ENCODE measurements at places on chromosomes 4 and X.
A peak's percentile ranks its signal among the peaks of the same experiment; 100 is the strongest.

DNA sequence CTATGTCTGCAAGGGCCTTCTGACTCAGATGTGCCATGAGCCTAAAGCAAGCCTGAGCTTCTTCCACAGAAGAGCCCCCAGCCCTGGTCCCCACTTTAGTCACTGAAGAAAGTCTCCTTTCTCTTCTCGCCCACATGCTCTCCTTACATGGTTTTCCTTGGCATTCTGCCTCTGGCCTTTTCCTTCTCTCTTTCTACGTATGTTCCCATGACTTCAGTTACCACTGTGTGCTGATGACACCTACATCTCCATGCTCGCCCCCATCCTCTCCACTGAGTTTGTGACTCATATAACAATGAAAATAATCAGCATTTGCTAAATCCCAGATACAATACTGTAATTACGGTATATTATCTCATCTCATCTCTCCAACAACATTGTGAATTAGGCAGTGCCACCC, 149.3 kb downstream of the AMMECR1 start:
- DNase-seq: no peak

- DNase-seq: no peak
These were observed 166.4 kb downstream of the PARM1 start for GRCh38 chr4:75099321-75099720.

DNA sequence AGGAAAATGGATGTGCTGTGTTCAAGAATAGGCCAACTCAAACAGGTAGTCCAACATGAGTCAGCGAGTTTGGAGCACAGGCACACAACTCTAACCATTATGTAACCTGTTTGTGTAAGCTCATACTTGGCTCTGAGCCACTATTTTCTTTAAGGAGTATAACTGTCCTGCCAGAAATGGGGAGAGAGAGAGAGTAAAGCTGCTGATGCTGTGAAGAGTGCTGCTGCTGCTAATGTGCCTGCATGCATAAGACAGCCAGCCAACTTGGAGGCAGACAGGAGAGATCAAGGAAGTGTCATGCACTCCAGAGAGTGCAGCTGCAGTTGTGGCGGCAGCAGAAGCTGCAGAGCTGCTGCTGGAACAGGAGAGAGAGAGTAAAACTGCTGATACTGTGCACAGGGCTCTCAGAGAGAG, 11.7 kb upstream of the STATH start:
- no peak for DNase-seq

DNA sequence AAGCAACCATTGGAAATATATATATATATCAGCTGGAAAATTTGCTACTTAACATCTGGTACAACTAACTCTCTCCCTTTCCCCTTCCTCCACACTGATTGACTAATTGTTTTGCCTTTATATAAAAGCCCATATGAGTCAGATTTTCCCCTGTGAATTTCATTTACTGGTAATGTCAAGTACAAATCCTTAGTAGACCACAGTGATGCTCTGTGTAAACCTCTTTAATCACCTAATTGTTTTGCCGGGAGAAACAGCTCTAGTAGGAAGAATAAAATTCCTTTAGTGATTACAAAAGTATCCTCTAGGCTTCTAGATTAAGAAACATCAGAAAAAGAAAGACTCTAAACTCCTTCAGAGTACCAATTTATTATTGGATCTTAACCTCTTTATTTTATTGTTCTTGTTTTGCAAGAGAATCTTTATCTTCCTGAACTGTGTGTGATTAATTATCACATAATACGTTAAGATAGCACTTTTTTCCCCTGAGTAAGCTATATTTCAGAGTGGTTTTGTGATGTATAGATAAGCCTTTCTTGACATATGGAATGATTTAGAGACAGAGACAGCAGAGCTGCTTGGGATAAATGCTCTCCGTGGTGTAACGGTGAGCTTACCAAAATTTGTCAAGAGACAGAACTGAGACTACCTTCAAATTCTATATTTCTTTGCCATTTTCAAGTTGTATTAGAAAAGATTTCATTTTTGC, 1606.4 kb upstream of the TENM3 start:
- no peak for DNase-seq

DNA sequence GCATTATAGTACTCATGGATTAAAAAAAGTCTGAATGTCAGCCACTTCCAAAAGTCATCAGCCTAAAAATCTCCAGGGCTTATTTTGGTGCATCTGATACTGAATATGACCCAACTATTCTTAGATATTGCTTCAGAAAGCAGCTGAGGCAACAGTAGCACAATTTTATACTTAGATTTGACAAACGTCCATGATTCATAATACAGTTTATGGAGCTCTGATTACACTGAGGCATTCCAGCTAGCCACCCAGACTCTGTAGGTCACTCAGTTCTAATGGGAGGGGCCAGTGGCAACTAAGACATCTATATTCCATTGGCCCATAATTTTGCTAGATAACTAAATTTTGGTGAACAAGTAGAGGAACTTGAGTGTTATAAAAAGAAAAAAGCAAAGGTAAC, 10.3 kb downstream of the SPATA4 start:
- no peak for DNase-seq

DNA sequence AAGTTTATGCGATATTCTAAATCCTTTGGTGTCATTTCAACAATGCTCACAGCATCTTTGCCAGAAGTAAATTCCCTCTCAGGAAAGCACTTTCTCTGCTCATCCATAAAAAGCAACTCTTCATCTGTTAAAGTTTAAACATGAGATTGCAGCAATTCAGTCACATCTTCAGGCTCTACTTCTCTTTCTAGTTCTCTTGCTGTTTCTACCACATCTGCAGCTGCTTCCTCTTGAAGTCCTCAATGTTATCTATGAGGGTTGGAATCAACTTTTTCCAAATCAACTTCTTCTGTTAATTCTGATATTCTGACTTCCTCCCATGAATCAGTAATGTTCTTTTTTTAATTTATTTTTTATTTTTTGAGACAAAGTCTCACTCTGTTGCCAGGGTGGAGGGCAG, 100.9 kb downstream of the LCORL start:
- DNase-seq: no peak

- no peak for DNase-seq
These were observed 162.1 kb downstream of the PCDH18 start for GRCh38 chr4:137370206-137370633.

DNA sequence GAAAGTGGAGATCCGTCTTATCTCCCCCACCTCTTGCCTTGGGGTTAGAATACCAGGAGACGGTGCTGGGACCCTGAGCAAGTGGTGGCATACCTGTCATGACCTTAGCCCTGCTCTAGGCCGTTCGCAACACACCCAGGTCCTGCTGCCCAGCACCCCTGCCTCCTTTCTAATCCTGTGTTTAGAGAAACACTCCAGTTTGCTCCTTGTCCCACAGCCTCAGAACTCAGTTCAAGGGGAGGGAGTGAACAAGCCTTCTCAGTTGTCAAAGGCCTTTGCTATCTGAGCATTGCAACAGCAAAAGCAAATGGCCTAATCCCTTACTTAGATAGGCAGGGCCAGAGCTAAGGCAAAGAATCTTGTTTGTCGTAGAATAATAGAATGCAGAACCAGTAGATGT, 67.9 kb downstream of the CHRNA9 start:
- no peak for DNase-seq

GRCh38 chr4:173489514-173489913, 40.5 kb downstream of the HAND2 start:
- no peak for DNase-seq

DNA sequence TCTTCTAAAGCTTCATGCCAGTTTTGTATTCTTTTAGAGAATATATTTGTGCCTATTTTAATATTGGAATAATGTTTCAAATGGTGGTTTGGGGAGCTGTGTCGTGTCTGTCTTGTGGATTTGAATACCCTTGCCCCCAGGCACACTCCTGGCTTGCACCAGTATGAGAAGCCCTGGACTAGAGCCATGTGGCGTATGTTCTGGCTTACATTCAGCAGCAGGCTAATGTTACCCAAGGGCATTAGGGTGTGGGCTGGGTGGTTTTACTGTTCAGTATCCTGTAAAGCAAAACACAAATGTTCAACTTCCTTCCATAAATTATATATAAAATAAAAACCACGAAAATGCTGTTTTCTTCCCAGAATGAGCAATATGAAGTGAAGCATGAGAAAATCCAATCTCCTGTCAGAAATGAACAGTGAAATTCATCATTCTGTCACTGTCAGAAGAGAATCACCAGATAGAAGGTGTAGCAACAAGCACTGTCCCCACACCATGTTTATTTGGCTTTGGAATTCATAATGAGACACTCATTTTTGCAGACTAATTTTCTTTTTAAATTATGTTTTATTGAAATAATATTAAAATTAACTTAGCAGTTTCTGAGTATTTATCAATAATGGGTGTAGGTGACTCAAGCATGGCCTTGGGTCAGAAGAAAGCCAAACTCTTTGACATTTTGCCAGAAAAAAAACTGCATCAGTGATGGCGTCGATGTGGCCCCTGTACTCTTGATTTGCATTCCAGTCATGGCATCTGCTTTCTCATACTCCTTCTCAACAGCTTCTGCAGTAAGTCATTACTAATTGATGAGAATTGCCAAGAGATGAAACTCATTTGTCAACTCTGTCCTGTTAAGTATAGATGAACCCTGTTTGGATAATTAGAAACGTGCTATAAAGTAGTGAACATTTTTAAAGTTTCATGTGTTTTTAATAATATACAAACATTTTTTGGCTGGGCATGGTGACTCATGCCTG, 43.8 kb downstream of the WWC2 start:
- no peak for DNase-seq

DNA sequence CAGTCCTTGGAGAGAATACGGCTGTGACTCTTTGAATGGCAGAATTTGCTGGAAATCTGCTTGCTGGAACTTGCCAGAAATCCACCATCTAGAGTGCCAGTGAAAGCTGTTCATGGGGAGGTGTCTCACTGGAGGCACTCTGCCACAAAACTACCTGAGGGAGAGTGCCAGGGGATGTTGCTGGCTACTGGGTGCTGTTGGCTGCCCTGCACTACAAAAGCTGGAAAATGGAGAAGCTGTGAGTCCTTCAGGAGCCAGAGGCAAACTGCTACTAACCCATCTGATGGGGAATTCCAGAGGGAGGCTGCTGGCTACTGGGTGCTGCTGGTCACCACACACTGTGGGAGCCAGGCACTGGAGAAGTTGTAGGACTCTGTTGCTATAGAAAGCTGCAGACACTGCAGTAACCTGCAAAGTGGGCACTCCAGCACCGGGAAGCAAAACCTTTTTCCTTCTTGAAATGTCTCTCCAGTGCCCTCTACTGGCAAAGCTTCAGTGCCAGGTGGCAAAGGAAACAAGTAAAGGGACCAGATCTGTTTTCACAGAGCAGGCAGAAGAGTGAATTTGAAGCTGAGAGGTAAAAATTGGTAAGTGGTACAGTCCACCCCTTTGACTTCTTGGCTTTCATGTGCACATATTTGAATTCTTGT, 47.8 kb upstream of the HSD17B10 start:
- peak; percentile 44 for DNase-seq

- DNase-seq: no peak
These were observed 1.3 kb upstream of the FAT1 start for GRCh38 chr4:186724864-186725468.

GRCh38 chr4:77190053-77190452, 33.0 kb downstream of the CCNG2 start:
- DNase-seq: no peak

GRCh38 chrX:13123247-13123856, 78.9 kb upstream of the FAM9C start:
- DNase-seq: no peak

GRCh38 chrX:132409780-132410556, 78.9 kb downstream of the MBNL3 start:
- no peak for DNase-seq

- DNase-seq: peak; percentile 43
These were observed 63.3 kb downstream of the AFAP1 start for GRCh38 chr4:7876201-7876875.

GRCh38 chr4:10115797-10116568, 616 bp downstream of the WDR1 start:
- peak; percentile 74 for DNase-seq

- DNase-seq: no peak
These were observed 259.5 kb downstream of the RCHY1 start for GRCh38 chr4:75254745-75255144.

DNA sequence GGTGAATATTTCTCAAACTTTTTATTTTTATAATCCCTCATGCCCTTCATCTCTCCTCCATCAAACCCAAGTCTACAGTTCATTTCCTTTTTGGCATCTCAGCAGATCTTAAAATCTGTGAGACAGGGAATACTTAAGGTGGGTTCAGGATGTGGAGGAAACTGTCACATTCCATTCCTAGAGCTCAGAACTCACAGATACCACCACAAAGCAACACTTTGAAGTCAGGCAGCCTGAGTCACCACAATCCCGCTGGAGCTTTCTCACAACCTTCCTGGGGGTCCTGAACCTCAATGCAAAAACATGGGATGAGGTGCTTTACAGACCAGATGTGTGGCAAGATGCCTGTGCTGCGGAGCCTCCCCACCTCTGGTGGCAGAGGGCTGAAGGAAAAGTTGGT, 63.2 kb downstream of the HHIP start:
- DNase-seq: no peak

GRCh38 chr4:116055857-116056827, 942.7 kb upstream of the NDST4 start:
- DNase-seq: no peak

DNA sequence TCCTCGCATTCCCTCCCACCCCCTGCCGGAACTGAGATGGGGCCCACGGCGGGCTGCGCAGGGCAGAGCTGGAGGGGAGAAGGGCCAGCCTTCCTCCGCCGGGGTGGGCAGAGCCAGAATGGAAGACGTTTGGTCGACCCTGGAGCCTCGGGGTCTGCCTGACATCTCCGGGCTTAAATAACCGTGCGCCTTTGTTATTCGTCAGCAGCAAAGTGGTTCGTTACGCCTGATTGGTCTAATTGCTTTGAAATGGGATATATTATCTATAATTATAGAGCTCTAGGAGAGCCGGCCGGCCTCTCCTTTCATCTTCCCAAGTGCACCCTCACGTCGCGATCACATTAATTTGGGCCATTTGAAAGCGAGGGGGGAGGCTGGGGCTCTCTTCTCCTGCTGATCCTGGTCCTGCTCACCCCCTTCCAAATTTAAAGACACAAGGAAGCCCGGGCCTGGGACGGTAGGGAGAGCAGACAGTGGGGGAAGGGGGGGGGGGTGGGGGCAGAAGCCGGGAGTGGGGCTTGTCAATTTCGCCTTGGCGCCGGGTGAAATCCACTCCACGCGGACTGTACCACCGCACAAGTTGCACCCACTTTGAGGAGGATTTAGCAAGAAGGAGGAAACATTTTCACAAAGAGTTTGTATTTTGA, 4.7 kb upstream of the MSX1 start:
- DNase-seq: no peak

Data from stimulated activated CD4-positive, alpha-beta T cell treated with anti-CD3 and anti-CD28 coated beads, Interleukin-4, amount 100 ng/mL, for 24 hours (primary cell).